Activated CD8-positive, alpha-beta T cell treated with anti-CD3 and anti-CD28 coated beads for 36 hours (primary cell): ENCODE measurements at places on chromosomes 7 and 10. TPM values are rescaled to one million over a fixed set of nuclear protein-coding genes. Genes with fewer than 3 reads are reported as not detected.

GRCh38 chr10:6112893-6113292 lies 24.1 kb downstream of the RBM17 start:
- no peak for DNase-seq

DNA sequence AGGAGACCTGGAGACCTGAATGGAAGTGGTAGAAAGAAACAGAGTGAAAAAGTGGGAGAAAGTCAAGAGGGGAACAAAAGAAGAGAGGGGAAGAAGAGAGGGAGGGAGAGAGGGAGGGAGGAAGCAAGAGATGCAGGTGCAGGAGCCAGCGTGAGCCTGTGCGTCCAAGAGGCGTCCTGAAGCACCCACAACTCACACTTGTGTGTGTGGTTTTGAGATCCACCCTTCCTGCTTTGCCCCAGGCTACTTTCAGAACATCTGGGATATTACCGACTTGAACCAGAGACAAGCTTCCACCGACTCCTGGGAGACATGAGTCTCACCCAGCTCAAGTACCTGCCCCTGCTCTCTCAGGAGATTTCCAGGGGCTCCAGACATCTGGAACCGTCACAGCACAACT lies 9.8 kb downstream of the AFAP1L2 start:
- no peak for DNase-seq

ADCY1 gene
- total RNA-seq, result 0.07 TPM

AKR1B1 gene
- 108 TPM for total RNA-seq

CTAGE15 gene
- 0.83 TPM for total RNA-seq

VSIR gene
- 59.6 TPM for total RNA-seq
